ENCODE measurements at places on chromosomes 6 and 20.

DNA sequence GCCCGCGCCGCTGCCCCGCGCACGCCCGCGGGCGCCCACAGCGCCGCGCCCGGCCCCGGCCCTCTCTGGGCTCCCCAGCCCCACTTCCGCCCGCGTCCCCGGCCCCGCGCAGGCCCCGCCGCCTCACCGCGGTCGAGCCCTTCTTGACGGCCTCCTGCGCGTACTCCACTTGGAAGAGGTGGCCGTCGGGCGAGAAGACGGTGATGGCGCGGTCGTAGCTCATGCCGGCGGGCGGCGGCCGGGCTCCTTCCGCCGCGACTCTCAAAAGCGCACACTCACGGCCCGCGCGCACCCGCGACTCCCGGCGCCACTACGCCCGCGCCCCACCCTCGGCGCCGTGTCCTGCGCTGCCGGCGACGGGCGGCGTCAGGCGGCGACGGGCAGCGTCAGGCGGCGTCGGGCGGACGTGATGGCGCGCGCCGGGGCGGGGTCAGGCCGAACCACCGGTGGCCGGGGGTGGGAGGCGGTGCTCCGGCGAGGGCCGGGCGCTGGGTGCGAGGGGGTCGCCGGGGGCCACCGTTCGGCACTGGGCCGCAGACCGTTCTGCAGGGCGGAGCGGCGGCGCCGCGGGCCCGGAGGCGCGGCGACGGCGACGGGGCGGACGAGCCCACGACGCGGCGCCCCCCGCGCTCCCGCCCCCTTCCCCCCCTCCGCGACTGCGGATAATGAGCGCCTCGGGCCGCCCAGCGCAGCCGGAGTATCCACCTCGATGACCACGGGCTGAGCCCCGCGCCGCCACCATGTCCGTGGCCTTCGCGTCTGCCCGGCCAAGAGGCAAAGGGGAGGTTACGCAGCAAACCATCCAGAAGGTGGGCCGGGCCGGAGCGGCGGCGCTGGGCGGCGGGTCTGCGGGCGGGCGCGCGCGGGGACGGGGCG, at the start of the genes PSMA7 and SS18L1:
TSS of gene PSMA7 (minus strand) at position 314 of the 876 bp plus-strand sequence. CDS start at position 223, 91 bp downstream.
TSS of gene SS18L1 (plus strand) at position 689 of the 876 bp plus-strand sequence. CDS start at position 741, 52 bp downstream.
- DNase-seq, result peak; percentile 79

- no peak for DNase-seq
Measured at GRCh38 chr20:52432740-52433139, 241.2 kb upstream of the ZFP64 start.

DNA sequence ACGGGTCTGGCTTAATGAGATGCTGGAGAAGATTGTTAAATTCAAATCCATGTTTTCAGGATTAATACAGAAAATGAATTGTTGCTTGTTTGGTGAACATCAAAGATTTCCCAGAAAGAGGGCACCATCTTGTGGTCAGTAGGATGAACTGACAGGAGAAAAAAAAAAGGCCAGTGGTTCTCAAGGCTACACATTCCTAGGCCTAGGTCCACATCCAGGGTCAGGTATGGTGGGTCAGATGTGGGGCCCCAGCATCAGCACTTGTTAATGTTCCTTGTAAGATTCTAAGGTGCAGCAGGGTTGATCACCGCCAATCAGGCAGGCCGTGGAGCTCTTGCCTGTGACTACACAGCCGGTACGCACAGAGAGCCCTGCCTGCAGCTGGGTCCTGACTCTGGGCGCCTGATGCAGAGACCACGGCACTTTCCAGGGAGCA, 34.0 kb upstream of the FOXO3 start:
- DNase-seq, result peak; percentile 64

DNA sequence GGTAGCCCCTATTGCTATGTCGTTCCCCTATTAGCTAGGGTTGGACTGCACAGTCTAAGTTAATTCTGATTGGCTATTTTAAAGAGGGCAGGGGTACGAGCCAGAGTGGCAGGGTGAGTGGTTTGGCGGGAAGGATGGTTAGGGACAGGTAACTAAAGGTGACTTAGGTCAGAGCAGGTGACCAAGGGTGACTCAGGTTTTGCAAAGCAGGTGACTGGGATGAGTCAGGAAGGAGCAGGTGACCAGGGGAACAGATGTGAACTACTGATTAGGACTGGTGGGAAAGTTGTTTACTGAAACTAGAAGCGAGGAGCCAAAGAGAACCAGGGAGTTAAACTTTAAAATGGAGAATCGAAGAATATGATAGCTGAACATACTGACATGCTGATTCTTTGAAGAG, 295.2 kb downstream of the GJA1 start:
- no peak for DNase-seq

- peak; percentile 22 for DNase-seq
Measured at GRCh38 chr20:20823476-20823881, 111.0 kb upstream of the RALGAPA2 start.

- no peak for DNase-seq
Measured at GRCh38 chr20:60137657-60138245, 179.5 kb downstream of the CDH26 start.

DNA sequence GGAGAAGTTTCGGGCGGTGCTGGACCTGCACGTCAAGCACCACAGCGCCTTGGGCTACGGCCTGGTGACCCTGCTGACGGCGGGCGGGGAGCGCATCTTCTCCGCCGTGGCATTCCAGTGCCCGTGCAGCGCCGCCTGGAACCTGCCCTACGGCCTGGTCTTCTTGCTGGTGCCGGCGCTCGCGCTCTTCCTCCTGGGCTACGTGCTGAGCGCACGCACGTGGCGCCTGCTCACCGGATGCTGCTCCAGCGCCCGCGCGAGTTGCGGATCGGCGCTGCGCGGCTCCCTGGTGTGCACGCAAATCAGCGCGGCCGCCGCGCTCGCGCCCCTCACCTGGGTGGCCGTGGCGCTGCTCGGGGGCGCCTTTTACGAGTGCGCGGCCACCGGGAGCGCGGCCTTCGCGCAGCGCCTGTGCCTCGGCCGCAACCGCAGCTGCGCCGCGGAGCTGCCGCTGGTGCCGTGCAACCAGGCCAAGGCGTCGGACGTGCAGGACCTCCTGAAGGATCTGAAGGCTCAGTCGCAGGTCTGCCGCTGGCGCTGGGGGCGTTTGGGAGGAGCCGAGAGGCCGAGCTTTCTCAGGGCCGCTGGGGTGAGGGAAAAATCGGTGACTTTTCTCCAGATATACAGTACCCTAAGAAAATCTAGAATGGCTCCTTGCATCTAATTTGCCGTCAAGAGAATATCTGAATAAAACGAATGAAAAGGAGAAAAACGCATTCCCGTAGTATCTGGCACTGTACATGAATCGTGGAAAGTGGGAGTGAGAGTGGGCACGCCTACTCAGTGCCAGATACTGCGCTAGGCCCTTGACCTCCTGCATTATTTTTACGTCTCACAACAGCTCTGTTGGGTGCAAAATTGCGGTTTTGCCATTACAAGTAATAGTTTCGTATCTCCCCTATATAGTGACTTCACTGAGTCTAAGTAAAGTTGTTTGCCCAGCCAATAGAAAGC, 1.0 kb downstream of the CALHM6 start:
- DNase-seq, result no peak

DNA sequence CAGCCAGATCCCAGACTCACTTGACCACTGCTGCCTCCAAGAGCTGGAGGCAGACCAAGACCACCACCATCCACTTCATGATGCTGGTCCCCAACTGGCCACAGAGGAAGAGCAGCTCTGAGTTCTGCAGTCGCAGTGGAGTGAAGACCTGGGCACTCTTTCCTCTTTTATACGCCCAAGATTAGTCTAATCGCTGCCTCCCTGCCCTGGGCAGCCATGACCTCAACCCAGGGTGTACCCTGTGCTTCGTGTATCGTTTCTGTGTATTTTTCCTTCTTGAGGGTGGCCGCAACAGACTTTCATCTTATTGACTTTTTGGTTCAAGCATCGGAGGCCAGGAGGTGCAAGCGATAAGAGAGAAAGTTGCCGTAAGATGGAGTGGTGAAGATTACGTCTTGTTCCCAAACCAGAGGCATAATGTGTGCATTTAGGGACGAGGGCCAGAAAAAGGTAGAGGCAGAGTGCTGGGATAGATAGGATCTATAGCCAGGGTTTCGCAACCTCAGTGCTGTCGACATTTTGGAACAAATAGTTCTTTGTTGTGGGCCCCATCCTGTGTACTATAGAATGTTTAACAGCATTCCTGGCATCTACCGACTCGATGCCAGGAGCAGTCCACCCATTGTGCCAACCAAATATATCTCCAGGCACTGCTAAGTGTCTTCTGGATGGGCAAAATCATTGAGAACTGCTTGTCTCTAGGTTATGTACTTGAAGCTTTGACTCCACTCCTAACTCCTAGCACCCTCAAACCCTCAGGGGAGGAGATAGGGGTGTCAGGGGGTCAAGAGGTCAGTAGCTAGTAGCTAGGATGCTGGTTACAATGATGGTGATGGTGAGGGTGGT, at the start of gene PGC:
TSS of gene PGC (minus strand) at position 142 of the 846 bp plus-strand sequence. CDS start at position 79, 63 bp downstream.
- no peak for DNase-seq

- DNase-seq, result no peak
Measured at GRCh38 chr20:39822667-39823066, 860.5 kb downstream of the DHX35 start.

- no peak for DNase-seq
Measured at GRCh38 chr6:91713911-91714310, 1127.0 kb upstream of the MAP3K7 start.

- no peak for DNase-seq
Measured at GRCh38 chr6:55601120-55601519, 22.1 kb upstream of the HMGCLL1 start.

DNA sequence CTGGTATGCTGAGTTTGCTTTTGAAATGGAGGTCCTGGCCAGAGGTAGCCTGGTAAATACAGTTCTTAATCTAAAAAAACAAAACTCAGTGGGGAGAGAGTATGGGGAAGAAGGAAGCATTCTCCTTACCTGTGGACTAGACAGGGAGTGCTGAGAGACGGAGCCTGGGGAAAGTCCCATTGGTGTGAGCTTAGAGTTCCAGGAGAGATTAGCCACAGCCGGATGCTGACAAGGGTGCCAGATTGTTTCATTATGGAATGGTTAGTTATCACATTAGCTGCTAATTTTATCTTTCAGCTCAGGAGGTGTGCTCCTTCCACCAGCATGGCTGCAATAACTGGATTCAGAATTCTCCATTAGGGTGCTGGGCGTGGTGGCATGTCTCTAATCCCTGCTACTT, 75.9 kb downstream of the RREB1 start:
- no peak for DNase-seq

GRCh38 chr6:21533678-21534077, 59.9 kb upstream of the SOX4 start:
- DNase-seq, result no peak

- DNase-seq, result no peak
Measured at GRCh38 chr20:39049148-39049547, 87.0 kb downstream of the DHX35 start.

GRCh38 chr6:76992553-76992952, 470.7 kb downstream of the HTR1B start:
- DNase-seq, result no peak

- peak; percentile 2 for DNase-seq
Measured at GRCh38 chr20:50663095-50663821, 28.1 kb downstream of the RIPOR3 start.

DNA sequence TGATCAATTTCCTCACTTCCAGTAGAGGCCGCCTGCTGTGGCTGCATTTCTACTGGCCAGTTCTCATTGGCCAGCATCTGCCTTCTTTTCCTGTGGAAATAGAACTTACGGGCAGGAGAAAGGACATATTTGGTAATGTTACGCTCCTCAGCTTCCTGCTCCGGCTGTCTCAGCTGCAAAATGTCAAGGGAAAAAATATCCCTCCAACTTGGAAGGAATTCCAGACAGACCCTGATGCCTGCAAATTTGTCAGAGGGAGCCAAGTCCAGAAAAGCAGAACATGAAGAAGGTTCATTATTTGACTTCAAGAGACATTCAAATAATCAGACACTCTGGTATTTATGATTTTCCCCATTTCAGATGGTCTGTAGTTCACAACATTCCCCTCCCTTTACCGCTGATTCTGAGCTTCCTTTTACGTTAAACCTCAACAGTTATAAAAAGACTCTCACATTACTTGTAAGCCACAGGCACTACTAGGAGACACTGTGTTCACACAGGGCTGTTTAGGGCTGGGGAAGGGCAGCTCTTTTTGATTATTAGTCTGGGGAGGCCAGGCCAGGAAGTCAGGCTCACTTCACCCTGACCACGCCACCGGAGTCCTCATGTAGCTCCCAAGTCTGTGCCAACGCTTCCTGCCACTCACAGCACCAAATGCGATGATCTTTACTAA, 179.6 kb upstream of the CCN2 start:
- no peak for DNase-seq

DNA sequence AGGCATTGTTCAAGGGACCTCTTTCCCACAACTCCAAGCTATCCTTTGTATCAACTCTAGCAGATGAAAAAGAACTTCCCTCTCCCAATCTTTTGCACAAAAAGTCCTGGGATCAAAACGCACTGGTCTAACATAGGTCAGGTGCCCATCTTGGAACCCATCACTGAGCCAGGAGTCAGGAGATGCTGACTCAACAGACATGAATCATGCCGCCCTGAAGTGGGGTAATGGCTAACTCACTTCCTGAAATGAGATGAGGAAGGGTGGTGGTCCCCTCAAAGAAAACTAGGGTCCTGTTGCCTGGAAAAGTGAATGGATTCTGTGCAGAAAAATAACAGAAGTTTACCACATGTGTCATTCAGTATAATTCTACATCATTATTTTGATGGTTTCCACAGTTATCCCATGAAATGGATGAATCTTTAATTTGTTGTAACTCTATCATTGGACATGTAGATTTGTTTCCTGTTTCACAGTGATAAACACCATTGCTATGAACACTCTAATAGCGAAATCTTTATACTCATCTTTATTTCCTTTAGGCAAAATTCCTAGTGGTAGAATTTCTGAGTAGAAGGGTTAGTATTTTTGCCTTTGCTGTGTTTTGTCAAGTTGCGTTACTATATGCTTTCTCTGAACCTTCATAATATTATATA, 151.3 kb downstream of the SLC16A10 start:
- DNase-seq, result no peak

- DNase-seq, result no peak
Measured at GRCh38 chr20:34892671-34893070, 16.3 kb downstream of the ACSS2 start.

GRCh38 chr6:129659590-129660345, 50.2 kb downstream of the ARHGAP18 start:
- DNase-seq, result no peak
